ENCODE measurements at places on chromosomes 4 and X.

- DNase-seq = no peak
Observed at GRCh38 chr4:159278399-159278798, 175.5 kb downstream of the RAPGEF2 start.

DNA sequence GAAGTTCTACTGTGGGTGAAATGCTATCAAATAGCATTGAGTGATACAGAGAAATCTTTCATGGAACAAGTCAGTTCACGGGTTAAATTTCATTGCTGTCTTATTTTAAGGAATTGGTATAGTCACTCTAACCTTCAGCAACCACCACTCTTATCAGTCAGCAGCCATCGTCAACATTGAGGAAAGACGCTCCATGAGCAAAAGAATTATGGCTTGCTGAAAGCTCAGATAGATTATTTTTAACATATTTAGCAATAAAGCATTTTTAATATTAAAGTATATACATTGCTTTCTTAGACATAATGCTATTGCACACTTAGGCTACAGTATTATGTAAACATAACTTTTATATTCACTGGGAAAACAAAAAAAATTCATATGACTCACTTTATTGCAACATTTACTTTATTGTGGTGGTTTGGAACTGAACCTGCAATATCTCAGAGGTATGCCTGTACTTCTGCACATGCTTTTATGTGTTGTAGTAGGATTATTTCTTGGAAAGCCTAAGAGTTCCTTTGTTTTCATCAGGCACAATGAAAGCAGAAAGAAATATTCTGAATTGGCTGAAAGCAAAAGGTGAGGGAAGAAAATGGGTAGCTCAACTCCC, 586.7 kb downstream of the GBA3 start:
- no peak for DNase-seq

DNA sequence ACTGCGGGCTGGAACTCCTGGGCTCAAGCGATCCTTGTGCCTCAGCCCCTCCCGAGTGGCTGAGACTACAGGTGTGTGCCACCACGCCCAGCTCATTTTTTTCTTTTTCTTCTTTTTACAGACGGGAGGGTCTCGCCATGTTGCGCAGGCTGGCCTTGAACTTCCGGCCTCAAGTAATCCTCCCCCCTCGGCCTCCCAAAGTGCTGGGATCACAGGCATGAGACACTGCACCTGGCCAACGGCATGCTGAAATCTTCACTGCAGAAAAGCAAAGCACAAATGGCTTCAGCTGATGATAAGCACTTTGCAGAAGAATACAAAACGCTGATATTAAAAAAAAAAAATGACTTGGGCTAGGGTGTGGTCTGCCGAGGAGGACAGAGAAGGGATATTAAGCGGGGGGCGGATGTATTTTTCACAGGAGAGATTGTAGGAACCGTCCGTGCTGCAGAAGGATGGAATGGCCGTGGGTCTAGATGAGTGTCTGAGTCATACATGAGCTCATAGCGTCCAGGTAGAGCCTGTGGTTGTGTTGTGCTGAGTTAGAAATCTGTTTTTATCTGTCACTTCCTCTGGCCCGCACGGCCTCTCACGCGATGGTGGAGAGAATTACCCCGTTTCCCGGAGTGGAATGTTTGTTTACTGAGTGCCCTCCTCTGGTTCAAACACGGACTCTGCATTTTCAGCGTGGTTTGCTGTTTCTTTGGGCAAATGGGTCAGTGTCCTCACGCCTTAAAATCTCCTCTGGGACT, 8.5 kb upstream of the AKAP17A start:
- DNase-seq = peak; percentile 71

- no peak for DNase-seq
Observed at GRCh38 chrX:7318661-7319060, 170.7 kb upstream of the PUDP start.

GRCh38 chrX:139881572-139881971, 51.3 kb downstream of the ATP11C start:
- no peak for DNase-seq

DNA sequence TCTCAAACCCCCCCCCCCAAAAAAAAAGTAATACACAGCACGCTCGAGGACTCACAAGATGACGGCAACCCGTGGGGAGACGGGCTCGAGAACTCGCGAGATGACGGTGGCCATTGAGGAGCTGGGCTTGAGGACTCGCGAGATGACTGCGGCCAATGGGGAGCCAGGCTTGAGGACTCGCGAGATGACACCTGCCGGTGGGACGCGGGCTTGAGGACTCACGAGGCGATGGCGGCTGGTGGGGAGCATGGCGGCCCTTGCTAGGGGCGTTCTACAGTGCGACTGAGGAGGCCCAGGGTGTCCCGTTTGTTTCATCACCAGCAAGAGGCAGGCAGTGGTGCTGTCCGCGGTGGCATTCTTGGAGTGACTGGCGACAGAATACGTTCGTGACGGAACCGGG, 172.4 kb upstream of the MAGEB16 start:
- DNase-seq = no peak

DNA sequence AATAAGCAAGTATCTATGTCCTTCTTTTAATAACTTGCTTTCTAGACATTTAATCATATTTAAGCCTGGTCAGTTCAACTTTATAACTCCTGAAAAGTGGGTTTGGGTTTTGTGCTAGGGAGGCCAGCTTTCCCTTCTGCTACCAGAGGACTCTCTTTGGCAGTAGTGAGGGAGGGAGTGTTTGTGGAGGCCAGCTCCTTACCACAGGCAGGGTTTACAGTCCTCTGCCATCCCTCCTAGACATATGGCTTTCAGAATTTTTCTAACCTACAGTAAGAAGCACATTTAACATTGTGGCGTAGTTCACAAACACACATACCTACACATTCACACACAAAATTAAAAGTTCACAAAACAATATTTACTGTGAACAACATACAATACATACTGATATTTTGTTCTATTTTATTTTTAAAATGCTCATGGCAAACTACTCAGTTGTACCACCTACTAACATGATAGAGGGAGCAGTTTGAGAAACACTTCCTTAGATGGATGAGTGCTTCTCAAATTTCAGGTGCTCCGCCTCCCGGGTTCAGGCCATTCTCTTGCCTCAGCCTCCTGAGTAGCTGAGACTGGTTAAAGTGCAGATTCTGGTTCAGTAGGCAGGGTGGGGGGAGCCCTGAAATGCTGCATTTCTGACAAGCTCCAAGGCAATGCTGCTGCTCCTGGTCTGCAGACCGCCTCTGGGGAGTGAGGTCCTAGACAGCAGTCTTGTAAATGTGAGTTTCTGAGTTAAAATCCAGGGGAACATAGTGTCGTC, 86.7 kb downstream of the PTTG2 start:
- DNase-seq = no peak

GRCh38 chr4:98653890-98654867, 4.2 kb downstream of the TSPAN5 start:
- DNase-seq = no peak

- DNase-seq = no peak
Observed at GRCh38 chr4:150215601-150216000, 137.4 kb downstream of the DCLK2 start.

- DNase-seq = no peak
Observed at GRCh38 chrX:56974408-56974807, 20.9 kb downstream of the SPIN3 start.

GRCh38 chrX:46298821-46299220, 246.4 kb downstream of the ZNF674 start:
- DNase-seq = no peak

All from CD4-positive, alpha-beta T cell treated with Interleukin-17A for 1 hour (primary cell).